ENCODE measurements at places on chromosomes 1 and 21.

- no peak for DNase-seq
Observed at GRCh38 chr1:162361349-162361748, 15.3 kb downstream of the SPATA46 start.

DNA sequence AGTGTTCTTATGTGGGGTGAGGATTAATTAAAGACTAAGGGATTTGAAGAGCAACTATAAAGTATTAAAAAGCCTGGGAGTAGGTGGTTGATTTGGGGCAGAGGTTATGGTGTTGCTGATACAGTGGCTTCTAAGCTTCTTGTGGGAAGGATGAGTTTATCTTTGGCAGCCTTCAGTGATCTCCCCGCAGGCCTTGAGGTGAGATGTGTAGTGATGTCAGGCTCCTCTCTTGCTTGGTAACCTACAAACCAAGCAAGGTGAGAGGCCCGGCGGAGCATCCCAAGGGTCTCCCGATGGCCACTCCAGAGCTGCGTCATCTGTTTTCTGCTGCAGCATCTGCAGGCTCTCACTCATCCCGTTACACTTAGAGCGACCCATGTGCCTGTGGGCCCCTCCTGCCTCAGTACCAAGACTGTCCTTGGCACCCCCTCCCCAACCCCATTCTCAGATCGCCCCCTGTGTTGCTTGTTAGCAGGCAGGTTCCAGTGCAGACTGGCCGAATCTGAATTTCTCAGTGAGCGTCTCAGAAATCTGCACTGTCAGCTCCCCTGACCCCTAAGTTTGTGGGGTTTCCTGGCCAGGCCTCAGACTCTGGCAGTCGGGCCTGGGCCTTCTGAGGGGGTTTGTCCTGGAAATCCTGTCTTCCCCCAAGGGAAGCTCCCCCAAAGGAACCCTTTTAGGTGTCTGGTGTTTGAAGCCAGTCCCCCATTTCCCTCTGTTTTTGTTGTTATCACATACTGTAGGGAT lies 77.9 kb downstream of the GALNT2 start:
- no peak for DNase-seq

- DNase-seq, result no peak
Observed at GRCh38 chr21:38980416-38981313, 174.9 kb downstream of the ETS2 start.

- DNase-seq, result no peak
Observed at GRCh38 chr1:206662396-206663092, 22.2 kb upstream of the MAPKAPK2 start.

DNA sequence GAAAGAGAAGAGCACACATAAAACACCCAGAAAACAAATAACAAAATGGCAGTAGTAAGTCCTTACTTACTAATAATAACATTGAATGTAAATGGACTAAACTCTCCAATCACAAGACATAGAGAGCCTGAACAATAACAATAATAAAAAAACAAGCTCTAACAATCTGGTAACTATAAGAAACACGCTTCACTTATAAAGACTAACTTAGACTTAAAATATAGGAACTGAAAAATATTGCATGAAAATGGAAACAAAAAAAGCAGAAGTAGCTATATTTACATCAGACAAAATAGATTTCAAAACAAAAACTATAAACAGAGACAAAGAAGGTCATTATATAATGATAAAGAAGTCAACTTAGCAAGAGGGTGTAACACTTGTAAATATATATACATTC lies 83.1 kb upstream of the LYPLAL1 start:
- DNase-seq, result no peak

DNA sequence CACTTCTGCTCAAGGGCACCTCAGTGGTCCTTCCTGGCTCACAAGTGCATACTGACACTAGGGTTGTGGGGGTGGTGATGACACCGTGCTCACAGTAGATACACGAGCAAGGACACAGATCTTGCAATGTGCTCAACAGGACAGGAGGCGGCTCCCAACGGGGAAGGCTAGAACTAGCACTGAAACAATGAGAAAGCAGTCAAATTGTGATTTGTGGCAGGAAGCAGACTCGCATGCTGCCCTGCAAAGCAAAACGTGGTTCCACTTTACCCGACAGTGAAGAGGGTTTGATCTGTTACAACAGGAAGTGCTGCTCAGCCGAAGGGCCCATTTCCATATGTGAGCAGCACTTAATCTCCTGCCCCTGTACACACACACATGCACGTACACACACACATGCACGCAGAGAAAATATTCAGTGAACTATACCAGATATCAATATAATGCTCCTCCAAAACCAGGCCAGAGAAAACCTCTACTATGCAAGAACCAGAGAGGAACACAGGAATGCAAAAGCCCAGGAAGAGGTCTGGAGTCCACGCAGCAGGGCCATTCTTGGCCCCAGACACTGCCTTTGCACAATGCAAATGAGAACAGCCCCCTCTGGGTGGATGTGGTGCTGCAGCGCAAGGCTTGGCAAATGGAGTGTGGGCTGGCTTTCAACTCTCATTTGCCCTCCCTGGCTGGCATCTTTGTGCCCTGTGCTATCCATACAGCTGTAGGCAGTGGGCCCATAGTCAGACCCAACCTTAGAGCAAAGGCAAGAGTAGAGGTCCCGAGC lies 47.1 kb downstream of the KANK4 start:
- peak; percentile 4 for DNase-seq

DNA sequence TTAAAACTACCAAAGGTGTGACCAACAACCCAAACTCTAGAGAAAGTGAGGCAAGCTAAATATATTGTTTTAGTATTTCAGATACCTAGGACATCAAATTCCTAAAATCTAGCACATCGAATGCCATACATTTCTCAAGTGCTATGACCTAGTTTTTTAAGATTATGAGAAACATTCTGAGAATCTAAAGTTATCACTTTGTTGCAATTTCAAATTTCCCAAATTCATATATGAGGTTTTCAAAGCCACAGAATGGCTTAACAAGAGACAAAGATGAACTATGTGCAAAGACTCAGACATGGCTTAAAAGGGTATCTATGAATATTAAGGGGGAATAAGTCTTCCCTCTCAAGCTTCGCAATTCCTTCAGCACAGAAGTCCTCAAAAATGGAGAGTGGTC lies 6.8 kb downstream of the SCYL3 start:
- no peak for DNase-seq

DNA sequence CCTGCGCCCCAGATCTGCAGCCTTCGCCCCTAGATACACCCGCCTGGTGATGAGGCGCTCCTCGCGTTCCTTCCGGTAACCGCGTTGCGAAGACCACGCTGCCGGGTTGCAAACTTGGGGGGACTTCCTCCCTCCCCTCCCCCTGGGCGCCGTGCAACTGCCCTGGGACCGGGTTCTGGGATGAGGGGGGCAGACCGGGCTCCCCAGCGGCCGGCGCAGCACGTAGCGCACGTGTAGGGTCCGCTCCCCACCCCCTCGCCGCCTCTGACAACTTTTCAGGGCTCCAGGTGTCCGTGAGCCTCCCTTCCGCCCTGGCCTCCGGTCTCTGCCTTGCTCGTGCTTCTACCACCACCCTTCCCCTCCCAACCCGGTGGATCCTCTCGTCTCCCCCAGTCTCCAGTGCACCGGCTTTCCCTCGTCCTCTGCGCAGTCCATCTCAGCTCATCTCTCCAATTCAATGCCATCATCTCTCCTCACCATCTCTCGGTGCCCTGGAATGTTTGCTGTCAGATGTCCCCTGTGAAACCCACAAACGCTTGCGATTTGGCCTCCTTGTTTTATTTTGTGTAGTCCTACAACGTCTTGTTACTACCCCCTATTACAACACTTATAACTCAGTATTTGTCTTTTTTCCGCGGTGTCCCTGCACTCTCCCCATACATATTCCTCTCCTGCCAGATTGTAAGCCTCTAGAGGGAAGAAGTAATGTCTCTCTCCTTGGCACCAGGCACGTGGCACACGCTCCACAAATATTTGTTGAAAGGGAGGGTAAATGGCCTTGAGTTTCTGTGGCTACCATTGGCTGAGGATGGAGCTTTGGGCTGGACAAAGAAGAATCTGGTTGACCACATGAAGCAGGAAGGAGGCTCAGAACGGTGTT lies 782 bp downstream of the PCAT6 start:
- no peak for DNase-seq

DNA sequence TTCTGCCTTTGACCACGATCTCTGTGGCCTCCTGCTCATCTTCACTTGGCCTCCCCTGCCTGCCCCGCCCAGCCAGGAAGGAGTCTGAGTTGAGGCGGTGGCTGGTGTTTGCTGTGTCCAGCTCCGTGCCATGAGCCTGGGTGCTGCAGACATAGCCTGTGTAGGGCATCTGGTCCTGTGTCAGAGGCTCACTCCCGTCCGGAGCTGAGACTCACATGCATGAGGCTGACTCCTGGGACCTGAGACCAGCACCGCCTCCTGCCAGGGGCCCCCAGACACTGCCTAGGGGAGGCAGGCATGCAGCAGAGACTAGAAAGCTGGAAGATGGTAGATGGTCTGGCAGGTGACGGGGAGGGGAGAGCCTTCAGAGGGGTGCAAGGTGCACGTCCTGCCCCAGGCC lies 52.2 kb upstream of the TTC34 start:
- DNase-seq, result no peak

GRCh38 chr1:89310505-89310904 lies 37.8 kb upstream of the GBP5 start:
- DNase-seq, result no peak

DNA sequence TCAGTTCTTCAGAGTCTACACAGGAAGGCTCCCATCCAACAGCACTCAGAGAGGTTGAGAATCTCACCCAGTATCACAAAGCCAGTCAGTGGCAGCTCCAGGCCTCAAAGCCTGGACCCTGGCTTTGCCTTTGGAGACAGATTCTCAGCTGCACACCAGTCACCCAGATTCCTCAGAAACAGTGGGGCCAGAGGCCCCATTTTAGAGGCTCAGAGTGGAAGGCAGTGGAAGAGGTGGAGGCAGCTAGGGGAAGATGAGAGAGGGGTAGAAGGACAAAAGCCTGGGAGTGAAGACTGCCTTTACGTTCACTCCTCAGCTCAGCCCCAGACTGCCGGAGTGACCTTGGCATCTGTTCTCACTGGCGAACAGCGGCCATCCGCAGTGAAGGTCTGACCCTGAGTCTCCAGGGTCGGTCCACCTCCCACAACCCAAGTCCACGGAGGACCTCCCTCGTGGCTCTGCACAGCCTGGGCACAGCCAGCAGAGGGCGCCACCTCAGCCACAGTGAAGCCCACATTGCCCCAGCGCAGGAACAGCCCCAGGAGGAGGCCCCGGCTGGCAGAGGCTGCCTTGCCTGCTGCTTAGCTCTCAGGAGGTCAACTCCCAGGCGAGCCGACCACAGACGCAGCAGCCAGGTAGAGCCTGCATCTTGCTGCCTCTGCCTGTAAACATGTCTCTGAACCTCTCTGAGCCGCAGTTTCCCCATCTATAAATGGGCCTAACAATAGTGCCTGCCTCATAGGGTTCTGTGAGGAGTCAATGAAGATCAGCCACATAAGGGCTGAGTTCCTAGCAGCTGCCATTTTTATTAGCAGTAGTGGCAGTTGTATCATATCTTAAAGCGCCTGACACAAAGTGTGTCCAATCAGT lies 5.9 kb upstream of the FNDC5 start:
- no peak for DNase-seq

DNA sequence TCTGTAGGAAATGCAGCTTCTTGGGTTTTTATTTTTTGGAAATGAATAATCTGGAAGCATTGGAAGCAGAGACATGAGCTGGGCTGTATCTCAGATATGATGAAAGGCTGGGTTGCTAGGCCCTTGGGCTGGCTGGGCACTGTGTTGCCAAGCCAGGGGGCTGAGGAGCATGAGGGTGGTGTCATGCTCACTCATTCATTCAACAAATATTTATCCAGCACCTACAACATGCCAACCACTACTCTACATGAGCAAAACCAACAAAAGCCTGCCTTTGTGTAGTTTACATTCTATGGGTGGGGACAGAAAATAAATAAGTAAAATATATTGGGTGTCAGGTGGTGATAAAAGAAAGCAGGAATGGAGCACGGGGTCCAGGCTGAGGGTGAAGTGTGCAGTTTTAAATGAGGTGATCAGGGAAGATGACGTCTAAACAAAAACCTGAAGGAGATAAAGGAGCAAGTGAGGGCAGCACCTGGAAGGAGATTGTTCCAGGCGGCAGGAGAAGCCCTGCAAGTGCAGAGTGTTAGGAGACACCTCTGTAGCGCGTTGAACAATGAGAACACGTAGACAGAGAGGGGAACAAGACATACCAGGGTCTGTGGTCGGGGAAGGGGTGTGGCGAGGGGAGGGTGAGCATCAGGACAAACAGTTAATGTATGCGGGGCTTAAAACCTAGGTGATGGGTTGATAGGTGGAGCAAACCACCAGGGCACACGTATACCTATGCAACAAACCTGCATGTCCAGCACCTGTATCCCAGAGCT lies 10.9 kb downstream of the TAGLN2 start:
- no peak for DNase-seq

DNA sequence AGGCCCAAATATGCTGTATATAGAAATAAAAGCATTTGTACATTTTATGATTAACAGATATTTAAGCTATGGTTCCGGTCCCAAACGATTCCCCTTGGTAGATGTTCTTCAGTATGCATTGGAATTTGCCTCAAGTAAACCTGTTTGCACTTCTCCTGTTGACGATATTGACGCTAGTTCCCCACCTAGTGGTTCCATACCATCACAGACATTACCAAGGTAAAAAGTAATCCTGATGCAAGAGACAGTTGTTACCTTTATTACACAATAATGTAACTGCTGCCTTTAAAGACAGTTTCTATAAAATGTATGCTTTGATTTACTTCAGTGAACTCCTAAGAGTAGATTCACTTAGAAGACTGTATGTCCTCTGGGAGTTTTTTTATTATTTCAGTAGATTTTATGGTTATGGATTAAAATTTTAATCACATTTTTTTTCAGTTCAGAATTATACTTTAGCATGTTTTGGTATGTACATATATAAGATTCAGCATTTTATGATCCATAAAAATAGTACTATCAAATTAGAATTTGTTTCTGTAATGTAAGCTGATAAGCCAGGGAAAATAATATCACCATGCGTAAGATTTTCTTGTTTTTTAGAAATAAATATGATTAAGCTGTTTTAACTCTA lies 96.5 kb downstream of the USP25 start:
- DNase-seq, result no peak

GRCh38 chr1:40495315-40495903 lies 13.2 kb upstream of the EXO5 start:
- no peak for DNase-seq

DNA sequence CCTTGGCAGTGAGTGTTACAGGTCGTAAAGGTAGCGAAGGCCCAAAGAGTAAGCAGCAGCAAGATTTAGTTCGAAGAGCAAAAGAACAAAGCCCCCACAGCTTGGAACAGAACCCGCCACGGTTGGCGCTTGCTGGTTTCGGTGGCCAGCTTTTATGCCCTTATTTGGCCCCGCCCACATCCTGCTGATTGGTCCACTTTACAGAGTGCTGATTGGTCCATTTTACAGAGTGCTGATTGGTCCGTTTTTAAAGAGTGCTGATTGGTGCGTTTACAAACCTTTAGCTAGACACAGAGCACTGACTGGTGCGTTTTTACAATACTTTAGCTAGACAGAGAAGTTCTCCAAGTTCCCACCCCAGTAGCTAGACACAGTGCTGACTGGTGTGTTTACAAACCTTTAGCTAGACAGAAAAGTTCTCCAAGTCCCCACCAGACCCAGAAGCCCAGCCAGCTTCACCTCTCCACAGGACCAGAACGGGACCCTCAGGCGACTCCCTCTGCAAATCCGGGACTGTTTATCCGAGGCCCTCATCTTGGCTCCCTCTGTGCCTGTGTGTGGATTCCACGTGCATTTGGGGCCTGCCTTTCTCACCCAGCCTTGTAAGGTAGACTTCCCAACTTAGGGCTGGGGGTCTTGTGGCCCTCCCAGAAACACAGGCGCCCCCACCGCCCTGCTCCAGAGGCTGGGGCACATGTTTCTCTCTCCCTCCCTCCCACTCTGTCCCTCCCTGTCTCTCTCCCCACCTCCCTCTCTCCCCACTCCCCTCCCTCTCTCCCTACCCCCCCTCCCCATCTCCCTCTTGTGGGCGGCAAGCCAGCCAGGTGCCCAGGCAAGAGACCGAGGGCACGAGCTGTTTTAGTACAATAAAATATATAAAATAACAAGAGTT lies 12.6 kb downstream of the FTCD start:
- DNase-seq, result no peak

Data from stimulated activated CD8-positive, alpha-beta memory T cell treated with anti-CD3 and anti-CD28 coated beads, Interleukin-7, amount 100 ng/mL, for 4 hours (primary cell).